ENCODE measurements at places on chromosomes 4 and X.

DNA sequence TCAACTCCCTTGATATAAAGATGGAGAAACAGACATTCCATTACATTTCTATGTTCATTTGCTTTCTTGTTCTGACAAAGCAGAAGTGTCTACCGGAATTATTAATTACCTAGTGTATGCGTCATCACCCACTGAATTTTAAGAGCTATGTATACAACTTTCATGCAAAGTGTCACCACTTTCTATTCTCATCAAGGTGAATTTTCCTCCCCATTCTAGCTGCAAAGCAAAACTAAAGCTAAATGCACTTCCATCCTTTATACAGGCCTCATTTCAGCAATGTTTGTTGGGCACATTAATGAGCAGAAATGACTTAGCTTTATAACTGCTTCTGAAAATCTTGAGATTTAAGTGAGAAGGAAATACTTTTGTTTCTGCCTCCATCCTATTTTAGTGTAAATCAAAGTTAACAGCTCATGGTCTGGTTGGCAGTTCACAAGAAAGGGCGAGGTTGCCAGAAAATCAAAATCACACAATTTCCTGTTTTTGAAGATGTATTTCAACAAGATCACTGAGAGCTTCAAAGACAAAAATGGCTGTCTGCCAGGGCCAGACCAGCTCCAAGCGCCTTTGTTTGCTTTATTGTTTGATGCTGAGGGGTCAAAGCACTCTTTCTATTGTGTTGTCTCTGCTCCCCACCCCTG is 7.2 kb upstream of the FAM9C start:
- no peak for DNase-seq

GRCh38 chr4:87540146-87541058 is 11.2 kb upstream of the SPARCL1 start:
- no peak for DNase-seq

DNA sequence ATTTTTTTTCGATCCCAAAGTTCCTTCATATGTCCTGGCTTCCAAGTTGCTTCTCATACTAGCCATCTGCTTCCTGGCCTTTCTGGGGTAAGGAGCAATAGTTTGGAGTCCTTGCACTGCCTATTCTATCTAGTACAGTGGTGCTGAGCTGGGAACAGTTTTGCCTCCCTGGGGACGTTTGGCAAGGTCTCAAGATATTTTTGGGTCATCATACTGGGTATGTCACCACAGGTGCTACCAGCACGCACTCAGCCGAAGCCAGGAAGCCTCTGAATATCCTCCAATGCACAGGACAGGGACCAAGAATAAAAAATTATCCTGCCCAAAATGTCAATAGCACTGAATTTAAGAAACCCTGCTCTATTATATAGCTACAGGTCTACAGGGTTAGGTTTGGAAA is 35.4 kb upstream of the TMSB15B start:
- DNase-seq = no peak

GRCh38 chrX:57915680-57916079 is 5.4 kb upstream of the ZXDA start:
- no peak for DNase-seq

DNA sequence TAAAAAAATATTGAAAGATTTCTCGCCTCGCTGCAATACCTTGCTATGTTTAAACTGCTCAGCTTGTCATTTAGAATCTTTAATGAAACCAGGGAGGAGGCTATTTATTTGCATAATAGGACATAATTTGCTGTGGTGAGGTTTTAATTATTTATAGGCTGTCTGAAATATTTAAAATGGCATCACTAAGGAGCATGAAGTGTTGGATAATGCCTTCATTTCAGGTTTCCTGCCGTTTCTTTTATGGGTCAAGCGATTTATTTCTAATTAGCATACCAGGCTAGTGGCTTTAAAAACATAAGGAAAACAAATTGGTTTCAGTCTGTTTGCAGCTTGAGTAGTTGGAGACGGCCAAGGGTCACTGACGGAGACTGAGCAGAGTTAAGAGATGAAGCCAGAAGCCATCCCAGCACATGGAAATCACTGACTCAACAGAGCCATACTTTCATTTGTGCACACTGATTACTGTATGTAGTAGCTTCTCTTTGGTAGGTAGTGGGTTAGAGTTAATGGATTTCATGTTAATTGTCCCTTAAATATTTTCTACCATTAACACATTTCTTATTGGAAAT is 1962.4 kb upstream of the TENM3 start:
- DNase-seq = no peak

GRCh38 chrX:110374559-110374958 is 15.9 kb downstream of the RTL9 start:
- no peak for DNase-seq

DNA sequence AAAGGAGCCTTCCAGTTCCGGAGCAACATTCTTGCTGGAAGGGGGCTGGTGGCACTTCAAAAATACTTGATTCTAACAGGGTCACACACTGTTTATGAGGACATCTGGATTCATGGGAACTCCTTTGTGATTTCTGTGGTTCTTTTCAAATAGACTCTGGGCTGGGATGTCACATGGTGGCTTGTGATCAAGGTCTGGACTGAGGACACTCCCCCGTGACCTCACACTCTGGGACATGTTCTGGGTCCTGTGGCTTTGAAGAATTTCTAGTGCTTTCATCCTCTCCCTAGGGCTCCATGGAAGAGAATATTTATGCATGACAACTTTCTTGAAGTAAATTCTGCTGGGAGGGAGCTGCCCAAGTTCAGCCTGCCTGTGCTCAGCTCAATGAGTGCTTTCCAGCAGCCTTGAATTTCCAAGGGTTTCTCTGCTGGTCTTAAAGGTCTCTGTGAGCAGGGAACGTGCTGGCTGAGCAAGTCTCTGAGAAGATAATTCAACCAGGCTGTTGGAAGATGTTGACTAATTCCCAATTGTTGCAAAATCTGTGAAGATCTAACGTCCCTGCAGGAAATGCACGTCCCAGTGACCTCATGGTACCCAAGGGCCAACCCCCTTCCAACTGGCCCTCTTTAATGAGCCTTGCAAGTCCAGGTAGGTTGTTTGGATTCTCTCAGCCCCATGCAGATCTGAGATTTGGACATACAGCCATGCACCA is 36.3 kb downstream of the GPR143 start:
- DNase-seq = no peak

DNA sequence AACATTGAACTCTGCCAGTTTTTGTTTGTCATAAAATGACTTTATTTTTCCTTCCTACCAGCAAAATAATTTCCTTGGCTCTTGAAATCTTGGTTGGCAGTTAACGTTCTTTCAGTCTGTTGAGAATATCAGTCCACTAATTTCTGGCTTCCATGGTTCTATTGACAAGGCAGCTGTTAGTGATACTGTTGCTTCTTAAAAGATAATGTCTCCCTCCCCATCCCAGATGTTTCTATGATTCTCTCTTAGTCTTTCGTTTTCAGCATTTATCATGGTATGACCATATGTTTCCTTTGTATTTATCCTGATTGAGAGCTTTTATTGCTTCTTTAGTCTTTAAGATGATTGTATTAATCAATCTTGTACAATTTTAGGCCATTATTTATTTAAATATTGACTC is 81.1 kb upstream of the STK26 start:
- DNase-seq = no peak

- no peak for DNase-seq
Observed at GRCh38 chr4:179709961-179710624, 2267.9 kb upstream of the AGA start.

GRCh38 chrX:154049209-154050112 is 29.8 kb upstream of the IRAK1 start:
- DNase-seq = no peak

- DNase-seq = no peak
Observed at GRCh38 chr4:1766106-1767060, 26.7 kb upstream of the FGFR3 start.

DNA sequence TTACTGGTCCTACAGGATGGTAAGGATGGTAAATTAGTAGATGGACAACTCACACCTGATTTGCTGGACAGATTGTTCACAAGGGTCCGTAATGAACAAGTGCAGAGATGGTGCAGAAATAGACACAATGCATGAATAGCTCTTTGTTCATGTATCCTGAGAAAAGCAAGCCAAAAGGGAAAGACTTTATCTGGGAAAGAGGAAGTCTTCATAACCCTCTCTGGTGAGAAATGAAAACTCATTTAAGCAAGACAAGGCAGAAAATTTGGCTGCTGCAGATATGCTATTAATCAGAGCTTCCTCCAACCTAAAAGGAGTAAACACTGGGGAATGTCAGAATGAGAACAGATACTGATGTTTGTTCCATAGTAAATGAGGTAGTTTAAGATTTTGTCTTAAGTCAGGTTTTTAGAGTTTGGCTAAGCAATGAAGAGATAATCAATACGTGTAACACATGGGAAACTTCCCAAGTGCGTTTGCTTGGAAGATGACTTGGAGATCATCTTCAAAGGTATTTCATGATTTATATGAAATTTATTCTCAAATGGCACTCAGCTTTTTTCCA is 152.4 kb upstream of the BMPR1B start:
- no peak for DNase-seq

GRCh38 chrX:106588801-106589200 is 23.0 kb upstream of the RADX start:
- no peak for DNase-seq

DNA sequence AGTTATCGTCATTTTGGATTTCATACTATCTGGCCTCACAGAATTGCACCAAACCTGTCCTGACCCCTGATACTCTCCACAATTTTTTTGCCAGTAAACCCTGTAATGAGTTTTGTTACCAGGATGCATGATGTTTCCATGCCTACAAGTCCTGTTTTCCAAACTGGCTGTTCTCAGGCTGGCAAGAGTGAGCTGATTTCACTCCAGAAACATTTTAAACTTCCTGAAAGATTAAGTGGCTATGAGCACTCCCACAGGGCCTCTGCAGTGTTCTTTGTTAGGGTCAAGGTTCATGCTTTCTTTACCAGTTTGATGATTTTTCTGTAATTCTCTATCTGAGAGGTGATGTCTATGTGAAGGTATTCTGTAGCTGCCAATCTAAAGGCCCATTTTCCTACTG is 31.7 kb upstream of the PDLIM3 start:
- no peak for DNase-seq

DNA sequence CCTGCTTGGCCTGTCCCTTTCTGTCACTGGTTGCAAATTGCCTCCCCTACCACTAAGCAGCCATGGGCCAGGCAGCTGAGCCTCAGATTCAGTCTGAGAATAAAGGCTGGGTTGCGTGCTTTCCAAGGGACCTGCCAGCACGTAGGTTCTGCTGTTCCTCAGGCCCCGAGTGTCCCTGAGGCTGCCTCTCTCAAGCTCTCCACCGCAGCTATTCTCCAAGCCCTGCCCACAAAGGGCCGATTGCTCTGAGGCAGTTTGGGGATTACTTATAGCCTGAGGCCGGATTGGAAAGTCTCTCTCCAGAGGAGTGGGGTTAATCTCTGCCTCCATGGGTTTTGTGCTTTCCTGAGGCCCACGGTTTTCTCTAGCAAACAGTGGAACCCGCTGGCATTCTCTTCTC is 590.7 kb downstream of the BCOR start:
- DNase-seq = no peak

DNA sequence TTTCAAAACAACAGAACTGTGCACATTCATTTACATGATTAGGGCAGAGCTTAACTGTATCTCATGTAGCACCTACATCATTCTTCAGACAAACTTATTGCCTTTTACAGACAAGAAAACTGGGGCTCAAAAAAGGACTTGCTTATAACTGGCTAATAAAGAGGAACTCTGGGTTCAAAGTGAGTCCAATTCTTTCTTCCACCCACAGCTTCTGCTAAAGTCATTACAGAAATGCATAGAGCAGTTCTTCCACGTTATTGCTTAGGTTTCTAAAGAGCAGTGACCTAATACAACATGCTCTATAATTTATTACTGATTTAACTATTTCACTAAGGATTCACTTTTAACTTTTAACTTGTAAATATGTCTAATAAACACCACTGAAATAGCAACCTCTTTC is 60.6 kb downstream of the ELOVL6 start:
- no peak for DNase-seq

DNA sequence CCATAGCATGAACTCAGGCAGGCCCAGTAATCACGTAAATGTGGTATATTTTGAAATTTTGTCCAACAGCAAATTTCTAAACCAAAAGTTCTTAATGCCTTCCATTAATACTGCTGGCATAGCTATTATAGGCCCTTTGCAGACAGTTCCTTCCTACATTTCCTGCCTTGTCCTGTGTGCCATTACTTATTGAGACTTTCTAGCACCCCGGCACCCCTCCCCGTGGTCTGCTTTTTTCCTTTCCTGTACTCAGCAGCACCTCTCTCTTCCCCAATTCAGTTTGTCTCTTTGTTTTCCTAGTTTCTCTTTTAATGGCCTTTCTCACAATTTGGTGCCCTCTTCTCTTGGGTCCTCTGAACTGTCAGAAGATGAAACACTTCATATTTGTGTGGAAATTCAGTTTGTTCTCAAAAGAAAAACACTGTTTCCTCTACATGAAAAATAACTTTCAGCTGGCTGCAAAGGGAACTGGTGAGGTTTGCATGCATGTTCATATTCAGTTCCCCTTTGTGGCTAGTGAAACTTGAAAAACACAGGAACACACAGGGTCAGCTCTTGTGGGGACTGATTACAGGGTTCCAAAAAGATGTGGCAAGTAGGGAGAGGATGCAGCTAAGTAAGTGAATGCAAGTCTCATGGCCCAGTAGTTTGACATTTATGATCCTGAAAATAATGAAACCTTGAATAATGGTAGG is 17.1 kb downstream of the GPR34 start:
- DNase-seq = no peak

DNA sequence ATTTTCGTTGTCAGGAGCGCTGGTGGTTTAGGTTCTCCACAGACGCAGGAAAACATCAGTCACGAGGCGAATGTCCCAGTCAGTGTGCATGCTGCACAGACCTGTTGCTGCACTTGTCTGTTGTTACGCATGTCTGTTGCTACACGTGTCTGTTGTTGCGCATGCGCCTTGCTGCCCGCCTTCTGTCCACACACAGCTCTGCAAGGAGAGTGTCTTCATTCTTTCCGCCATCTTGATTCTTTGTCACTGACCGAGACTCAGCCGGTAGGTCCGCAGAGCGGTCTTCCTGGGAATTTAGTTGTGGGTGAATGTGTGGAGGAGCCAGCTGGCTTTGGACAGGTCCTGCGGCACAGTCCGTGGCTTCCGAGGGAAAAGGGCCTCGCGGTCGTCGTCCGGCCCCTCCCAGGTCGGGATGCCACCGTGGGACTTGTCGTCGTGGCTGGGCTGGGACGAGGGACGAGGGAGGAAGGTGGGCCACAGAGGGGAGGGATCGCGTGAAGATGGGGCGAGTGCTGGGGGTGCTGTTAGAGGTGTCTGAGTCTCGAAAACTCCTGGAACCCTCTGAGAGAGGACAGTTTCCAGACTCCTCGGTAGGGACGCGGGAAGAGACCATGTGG is at the start of gene PAGE2B:
Gene PAGE2B, plus strand, starts transcription at position 180 of the 617 bp plus-strand sequence. CDS start 1,012 bp downstream, outside the sequence.
- no peak for DNase-seq

GRCh38 chrX:48683411-48683982 is at the start of gene WAS:
Gene WAS (plus strand): TSS chrX:48683799. CDS start chrX:48683854, 55 bp downstream.
- DNase-seq = peak; percentile 45

All from T-helper 2 cell treated with Interferon-gamma antibody and Interleukin-4, amounts not matched to agents 5 μg/mL and 100 μg/mL, for 36 hours (primary cell).